Activated T-helper 2 cell treated with anti-CD3 and anti-CD28 coated beads, Interferon-gamma antibody, Interleukin-2, Interleukin-4, amounts not matched to agents 10 μg/mL and 5 μg/mL and 100 μg/mL, durations not matched to agents 14 hours and 24 hours and 36 hours (primary cell): ENCODE measurements at places on chromosomes 5 and 9. TPM values are rescaled to one million over a fixed set of nuclear protein-coding genes. Genes with fewer than 3 reads are reported as not detected.

GRCh38 chr9:134875371-134875770 lies 5.2 kb upstream of the FCN2 start:
- no peak overlapping the region for H3K27ac ChIP-seq
- no peaks in the 10 kb centered on the region for H3K4me1 ChIP-seq
- H3K27me3 ChIP-seq = peaks cover 2% of the 10 kb centered on the region
- no peak overlapping the region for H3K4me3 ChIP-seq
- H3K36me3 ChIP-seq = no peaks in the 10 kb centered on the region

DNA sequence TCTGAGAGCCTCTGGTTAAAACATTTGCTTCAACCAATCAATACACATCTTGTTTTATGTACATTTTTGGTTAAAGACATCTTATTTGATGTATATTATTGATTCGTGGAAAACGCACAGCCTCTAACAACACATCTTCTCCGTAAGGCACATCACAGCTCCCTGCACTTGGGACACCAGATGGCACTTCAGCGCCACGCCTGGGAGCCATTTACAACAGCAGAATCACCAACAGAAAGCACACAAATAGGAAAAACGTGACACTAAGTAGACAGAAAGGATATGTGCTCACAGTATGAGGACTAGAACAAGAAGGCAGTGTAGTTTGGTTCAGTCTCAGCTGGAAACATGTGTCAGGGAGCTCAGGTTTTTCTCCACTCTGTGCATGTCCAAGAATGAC lies 199.7 kb downstream of the ROR2 start:
- no peaks in the 10 kb centered on the region for H3K4me1 ChIP-seq
- peaks cover 23% of the 10 kb centered on the region for H3K27me3 ChIP-seq
- H3K27ac ChIP-seq = no peak overlapping the region
- no peaks in the 10 kb centered on the region for H3K36me3 ChIP-seq

GRCh38 chr9:131279196-131279862 lies 3.0 kb upstream of the FAM78A start:
- no peak for DNase-seq
- peak overlapping the region; percentile 91 for H3K27ac ChIP-seq
- peaks cover 17% of the 10 kb centered on the region for H3K4me1 ChIP-seq
- H3K4me3 ChIP-seq = peak overlapping the region; percentile 85
- peaks cover 21% of the 10 kb centered on the region for H3K36me3 ChIP-seq
- H3K27me3 ChIP-seq = peaks cover 25% of the 10 kb centered on the region

GRCh38 chr9:68547417-68547816 lies 6.7 kb upstream of the TMEM252 start:
- no peak overlapping the region for H3K27ac ChIP-seq
- no peak for DNase-seq
- H3K4me1 ChIP-seq = peaks cover 7% of the 10 kb centered on the region

DNA sequence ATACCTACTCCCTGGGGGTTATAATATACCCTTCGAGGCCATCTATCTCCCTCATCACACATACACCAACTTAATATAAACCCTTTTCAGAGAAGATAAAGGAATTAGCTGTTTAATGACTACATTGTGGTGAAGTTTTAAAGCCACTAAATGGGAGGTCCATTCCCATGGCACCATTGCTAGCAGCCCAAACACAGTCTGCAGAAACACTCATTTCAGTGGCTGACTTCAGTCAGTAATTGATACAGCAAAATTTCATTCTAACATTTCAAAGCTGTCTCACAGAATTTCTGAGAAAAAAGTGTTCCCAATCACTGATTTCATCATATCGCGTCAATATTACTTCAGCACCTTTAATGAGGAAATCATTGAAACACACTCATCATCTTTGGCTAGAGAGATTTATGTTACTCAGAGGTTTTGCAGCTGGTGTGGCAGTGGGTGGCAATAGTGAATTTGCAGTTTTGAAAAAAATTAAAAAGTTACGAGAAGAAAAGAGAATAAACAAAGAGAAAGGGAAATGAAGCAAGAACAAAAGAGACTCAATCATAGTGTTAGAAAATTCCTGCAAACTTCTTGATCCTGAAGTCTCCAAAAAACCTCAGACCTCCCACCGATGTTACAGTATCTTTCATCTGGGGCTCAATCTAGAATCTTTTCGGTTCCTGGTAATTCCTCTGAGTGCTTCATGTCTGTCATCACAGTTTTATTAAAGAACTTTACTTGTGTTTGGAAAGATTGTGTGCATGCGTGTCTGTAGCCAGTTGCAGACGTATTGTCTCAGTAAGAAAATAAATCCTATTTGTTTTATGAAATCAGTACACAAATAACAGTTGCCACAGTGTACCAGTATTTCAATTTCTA lies 105.0 kb downstream of the ERCC6L2 start:
- no peaks in the 10 kb centered on the region for H3K27me3 ChIP-seq
- H3K36me3 ChIP-seq = peaks cover 61% of the 10 kb centered on the region
- no peak overlapping the region for H3K4me3 ChIP-seq

DNA sequence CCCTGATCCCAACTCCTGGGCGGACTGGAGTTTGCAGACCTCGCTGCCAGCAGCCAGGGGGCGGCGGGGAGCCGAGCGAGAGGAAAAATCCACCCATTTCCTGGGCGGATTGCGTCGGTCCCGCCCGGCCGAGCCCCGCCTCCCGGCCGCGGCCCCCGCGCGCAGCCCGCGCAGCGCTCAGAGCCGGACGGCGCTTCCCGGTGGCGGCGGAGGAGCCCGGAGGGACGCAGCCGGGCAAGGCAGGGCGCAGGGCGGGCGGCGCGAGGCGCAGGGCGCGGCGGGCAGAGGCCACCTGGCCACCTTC lies at the start of gene OLFM1:
Gene OLFM1, plus strand, starts transcription at position 180 of the 304 bp plus-strand sequence. CDS start 322 bp downstream, outside the sequence.
- no peak within 1 kb of the TSS for H3K27ac ChIP-seq
- H3K4me3 ChIP-seq = no peak within 1 kb of the TSS

DNA sequence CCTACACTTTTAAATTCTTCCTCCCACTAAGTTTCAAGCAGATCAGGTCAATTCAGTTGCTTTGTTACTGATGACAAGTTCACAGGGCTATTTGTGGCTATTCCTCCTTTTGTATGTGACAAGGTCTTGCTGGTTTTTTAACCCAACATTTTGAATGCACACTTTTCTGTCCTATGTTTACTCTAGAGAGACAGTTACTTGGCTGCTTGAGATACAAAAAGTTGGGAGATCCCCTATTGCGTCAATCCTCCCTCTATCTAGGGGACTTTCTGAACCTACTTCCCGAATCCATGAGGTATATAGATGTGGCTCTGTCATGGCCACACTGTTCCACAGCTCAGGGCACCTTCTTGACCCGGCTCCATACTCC lies 386.7 kb downstream of the NTRK2 start:
- H3K27ac ChIP-seq = no peak overlapping the region
- no peaks in the 10 kb centered on the region for H3K27me3 ChIP-seq
- no peaks in the 10 kb centered on the region for H3K4me1 ChIP-seq
- H3K4me3 ChIP-seq = no peak overlapping the region
- no peak for DNase-seq

SPINK7 gene
- total RNA-seq = not detected in 2 replicates

TUSC1 gene
- 0.48 TPM in 2 replicates for total RNA-seq

TESK1 gene
- total RNA-seq = 44.5 and 48.0 TPM in 2 replicates

CDKN2B-AS1 gene
- 0.82 and 1.1 TPM in 2 replicates for total RNA-seq
